Activated CD4-positive, alpha-beta T cell treated with anti-CD3 and anti-CD28 coated beads for 36 hours (primary cell): ENCODE measurements at places on chromosomes 16 and 17. TPM values are rescaled to one million over a fixed set of nuclear protein-coding genes. Genes with fewer than 3 reads are reported as not detected.

GRCh38 chr16:88792078-88792550 lies 7.1 kb upstream of the PIEZO1 start:
- no peak for DNase-seq

DNA sequence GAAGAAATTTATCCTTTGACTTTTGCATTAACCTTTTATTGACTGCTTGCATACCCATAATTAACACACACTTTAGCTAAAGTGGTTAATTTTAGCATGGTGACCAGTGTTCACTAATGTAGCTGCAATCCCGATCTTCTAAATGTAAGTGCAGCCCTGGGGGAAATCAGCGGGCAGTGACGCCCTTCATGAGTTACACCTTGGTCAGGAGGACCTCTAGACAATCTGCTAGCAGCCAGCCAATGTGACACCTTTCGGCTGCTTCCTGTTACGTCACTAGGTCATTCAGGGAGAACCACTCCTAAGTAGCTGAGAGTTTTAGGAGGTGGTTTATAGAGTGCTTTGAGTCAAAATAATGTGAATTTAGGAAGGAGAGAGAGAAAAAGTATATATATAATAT lies 180.5 kb downstream of the IRX3 start:
- DNase-seq = no peak

DNA sequence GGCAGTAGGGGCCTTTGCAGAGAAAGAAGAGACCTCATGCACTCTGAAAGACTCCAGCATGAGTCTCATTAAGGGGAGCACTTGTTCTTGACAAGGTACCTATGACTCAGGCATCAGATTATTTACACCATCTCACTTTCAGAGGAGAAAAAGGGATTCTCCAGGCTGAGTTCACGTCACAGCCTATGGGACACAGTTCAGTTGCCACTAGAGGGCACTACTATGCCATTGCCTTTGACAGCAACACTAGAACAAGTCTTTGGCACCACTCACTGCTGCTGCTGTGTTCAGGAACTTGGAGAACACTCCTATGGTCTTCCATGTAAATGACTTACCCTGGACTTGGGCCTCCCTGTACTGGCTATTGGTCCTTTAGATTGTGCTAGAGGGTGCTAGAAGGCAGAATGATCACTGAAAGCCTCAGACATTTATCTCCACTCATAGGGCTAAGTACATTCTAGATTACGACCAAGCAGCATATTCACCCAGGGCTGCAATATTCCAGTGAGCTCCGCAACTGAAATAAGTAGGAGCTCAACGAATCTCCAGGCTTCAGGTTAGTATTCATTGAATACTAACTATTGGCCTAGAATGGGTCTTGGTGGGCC lies 225.1 kb upstream of the CA10 start:
- peak; percentile 47 for DNase-seq

GRCh38 chr16:62712566-62712965 lies 676.3 kb upstream of the CDH8 start:
- no peak for DNase-seq

GRCh38 chr17:45837187-45837586 lies 7.5 kb upstream of the SPPL2C start:
- no peak for DNase-seq

GRCh38 chr17:46968224-46968834 lies 10.7 kb downstream of the RPRML start:
- DNase-seq = no peak

GRCh38 chr17:73939806-73940205 lies 263.7 kb upstream of the RPL38 start:
- no peak for DNase-seq

GRCh38 chr17:6525141-6525540 lies 31.2 kb downstream of the PITPNM3 start:
- no peak for DNase-seq

- no peak for DNase-seq
Observed at GRCh38 chr16:86927699-86928098, 349.4 kb downstream of the FOXL1 start.

GRCh38 chr16:67673712-67674580 lies 7.3 kb downstream of the C16orf86 start:
- no peak for DNase-seq

DNA sequence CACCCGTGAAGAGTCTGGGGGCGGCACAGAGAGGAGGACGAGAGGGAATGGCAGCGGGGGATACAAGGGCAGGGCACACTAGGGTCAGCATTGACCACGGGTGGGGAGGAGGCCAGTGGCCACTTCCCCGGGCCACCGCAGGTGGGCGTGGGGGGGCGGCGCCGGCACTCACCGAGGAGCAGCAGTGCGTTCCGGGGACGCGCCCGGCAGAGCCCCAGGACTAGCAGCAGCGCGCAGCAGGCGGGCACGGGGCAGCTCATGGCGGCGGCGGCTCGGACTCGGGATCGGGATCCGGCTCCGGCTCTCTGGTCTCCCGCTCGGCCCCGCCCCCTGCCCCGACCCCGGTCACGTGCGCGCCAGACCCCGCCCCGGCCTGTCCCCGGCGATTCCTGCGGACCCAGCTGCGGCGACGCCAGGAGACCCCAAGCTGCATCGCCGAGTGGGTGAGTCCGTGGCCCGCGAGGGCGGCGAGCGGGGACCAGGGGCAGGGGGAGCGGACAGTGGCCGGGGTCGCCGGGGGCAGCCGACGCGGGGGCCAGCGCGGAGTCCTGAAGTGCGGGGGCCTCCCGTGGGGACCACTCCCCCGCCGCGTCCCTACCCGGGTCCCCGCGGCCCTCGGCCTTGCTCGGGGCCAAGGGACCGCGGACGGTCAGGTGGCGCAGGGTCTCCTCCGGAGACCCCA lies at the start of the genes SGSH and SLC26A11:
TSS of gene SGSH (minus strand) at position 280 of the 682 bp plus-strand sequence. CDS start at position 260, 20 bp downstream.
TSS of gene SLC26A11 (plus strand) at position 374 of the 682 bp plus-strand sequence. CDS start 1,134 bp downstream, outside the sequence.
- DNase-seq = peak; percentile 84

DNA sequence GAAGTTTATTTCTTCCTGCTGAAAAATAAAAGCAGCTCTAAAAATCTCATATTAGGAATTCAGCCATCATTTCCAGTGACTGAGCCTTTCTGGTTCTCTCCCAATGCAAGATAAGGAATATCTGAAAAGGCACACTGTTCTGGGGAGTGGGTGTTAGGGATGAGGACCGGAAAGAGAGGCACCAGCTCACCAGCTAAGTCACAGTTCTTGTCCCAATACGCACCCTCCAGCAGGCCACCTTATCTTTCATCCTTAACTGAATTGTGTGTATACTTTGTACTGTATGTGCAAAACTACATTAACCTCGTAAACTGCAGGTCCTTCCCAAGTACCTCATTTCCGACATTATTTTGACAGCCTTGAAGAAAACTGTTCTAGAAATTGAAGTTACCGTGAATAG lies 11.0 kb downstream of the AMFR start:
- DNase-seq = no peak

DNA sequence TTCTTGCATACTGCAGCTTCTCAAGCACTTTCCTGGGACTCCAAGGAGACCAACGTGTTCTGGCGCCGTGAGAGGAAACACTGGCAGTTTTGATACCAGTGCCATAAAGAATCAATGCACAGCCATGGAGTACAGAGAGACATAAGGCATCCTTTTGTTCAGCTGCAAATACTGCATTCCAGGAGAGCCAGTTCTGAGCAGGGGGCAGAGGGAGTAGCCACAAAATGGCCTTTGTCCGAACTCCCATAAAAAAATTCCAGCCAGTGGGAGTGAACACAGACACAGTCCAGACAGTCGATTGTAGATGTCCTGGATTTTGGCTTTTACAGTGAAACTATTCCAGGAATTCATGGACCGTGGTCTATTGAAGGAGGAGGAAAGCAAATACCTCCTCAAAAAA lies 36.2 kb upstream of the TEKT3 start:
- DNase-seq = no peak

DNA sequence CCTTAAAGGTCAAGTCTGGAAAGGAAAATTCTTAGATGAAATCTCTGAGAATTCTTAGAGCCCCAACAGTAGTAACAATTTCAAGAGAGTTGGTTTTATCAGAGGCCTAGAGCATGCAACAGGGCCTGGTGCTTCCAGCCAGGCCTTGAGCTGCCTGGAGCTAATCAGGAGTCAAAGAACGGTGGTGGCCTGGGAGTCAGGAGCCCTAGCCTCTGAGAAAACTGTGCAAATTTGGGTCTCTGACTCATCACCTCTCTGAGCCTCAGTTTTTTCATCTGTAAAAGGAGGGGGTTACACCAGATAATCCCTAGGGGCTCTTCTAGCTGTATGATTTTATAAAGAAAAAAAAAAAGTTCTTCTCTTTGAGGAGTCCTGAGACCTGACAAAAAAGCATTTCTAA lies 227.3 kb upstream of the RPL38 start:
- no peak for DNase-seq

DNA sequence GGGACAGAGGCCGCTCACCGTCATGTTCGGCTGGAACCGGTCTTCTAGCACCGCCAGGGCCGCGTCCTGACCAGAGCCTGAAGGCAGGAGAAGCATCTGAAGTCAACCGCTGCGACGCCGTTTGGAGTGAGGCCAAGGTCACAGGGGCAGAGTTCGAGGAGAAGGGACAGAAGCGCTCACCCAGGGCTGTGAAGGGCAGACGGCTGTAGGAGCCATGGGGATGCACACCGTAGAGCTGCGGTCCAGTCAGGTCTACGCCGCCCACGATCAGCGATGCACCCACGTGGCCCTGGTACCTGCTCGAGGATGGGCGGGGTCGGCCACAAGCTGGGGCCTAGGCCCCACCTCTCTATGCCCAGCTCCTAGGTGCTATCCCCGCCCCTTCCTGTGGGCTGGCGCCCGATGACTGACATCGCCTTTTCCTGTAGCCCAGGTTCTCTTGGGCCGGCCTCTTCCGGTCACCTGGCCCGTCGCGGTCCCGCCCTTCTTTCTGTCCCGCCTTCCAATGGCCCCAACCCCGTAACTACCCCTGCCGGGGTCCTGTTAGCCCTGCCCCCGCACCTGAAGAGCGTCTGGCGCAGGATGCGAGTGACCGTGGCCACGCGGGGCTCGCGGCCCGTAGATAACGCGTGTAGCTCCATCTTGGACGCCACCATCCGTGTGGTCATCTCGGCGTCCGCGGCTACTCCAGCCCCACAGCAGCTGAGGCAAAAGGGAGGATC lies 1.1 kb downstream of the PSMB10 start:
- DNase-seq = peak; percentile 98

- DNase-seq = no peak
Observed at GRCh38 chr17:51721730-51722129, 436.8 kb downstream of the CA10 start.

GRCh38 chr17:3946711-3947235 lies 17.5 kb downstream of the ATP2A3 start:
- no peak for DNase-seq

DNA sequence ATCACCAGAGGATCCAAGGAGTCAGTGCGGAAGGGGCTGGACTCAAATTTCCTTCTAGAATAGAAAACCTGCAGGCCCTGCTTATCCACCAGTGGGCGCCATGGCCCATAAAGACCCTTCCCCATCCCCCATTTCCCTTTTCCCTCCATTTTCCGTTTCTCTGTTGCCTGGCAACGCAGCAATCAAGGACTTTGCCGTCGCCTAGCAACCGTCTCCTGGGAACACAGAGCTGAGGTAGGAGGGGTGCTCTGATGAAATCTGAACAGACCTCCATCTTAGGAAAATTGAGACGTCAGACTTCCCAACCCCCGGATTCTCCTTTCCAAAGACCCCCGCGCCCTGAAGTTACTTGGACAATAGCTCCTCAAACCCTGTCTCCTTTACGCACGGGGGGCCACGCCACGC lies 5.7 kb downstream of the DLG4 start:
- peak; percentile 79 for DNase-seq

- DNase-seq = no peak
Observed at GRCh38 chr17:50111673-50112655, 16.8 kb downstream of the PDK2 start.

GRCh38 chr17:67238991-67239390 lies 6.0 kb downstream of the HELZ start:
- no peak for DNase-seq

DNA sequence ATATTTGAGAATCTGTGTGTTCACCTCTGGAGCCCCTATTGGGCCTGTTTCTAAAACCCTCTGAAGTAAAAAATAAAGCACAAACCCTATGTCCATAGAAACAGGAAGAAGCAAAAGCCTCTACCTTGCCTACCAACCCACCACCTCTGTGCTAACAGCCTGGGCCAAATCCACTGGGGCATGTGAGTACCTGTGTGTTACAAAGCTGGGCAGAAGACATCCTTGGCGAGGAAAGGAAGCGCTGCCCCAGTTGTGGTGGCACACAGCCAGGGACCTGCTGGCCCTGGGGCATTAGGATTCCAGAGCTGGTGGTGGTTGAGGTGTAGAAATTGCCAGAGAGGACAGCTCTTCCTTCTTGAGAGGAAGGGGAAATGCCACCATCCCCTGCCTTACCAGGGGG lies 30.0 kb downstream of the MYO18A start:
- no peak for DNase-seq

DNA sequence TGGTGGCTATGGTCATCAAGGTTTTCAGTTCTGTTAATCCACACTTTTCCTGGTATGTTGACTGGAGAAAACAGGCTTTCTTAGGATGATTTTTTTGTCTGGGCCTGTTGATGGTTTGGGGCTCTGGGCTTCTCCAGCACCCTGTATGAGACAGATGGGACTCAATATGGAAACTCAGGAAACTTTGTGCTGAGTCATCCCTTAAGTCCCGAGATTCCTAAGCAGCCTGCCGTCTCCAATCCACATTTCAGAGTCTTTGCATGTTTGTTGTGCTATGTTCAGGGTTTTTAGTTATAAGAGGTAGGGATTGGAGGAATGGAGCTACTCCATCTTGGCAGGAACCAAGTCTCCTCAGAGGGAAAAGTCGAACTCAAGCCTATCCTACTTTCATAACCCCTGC lies 253.3 kb upstream of the FOXF1 start:
- DNase-seq = no peak

DNA sequence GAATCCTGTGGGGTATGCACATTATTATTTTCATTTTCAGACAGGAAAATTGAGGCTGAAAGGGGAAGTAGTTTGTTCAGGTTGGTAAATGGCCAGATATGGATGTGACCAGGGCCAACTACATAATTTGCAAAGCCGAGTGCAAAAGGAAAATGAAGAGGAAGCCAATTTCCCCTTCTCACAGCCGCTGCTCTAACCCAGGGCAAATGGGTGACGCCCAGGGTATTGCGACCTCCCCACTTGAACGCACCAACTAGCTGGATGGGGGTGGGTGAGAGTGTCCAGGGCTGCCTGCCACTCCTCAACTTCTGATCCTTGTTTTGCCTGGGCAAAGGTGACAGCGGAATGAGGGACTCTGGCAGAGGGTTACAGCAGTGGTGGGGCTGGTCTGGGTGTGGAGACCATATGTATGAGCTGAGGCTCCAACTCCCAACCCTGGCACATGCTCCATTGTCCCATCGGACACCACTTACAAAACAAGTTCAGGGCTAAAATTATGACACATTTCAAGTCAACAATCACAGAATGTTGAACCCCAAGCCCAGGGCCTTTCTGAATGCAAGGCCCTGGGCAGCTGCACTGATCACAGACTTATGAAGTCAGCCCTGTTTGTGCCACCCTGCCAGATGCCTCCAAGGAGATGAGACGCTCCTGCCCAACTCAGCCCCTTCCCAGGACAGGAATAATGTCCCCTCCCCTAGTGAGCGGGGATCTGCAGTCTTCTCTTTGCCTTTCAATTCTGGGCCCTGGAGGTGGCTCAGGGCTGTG lies 1.7 kb downstream of the ANKRD40CL start:
- DNase-seq = no peak

The EVPLL gene
- not detected for total RNA-seq

The KCNJ12 gene
- total RNA-seq = not detected

The MAF gene
- 66.9 TPM for total RNA-seq

The TBC1D3H gene
- not detected for total RNA-seq

The DNAH3 gene
- not detected for total RNA-seq

The NPIPA5 gene
- 0.34 TPM for total RNA-seq

The PABPN1L gene
- total RNA-seq = not detected

The FBXL19 gene
- total RNA-seq = 31.4 TPM

The CDK12 gene
- total RNA-seq = 83.3 TPM
